Osteoblast (primary cell): ENCODE measurements at places on chromosomes 1 and 21. TPM values are rescaled to one million over a fixed set of nuclear protein-coding genes. Genes with fewer than 3 reads are reported as not detected.

Gene HES3
- not detected in 2 replicates for total RNA-seq

Gene GPR61
- not detected in 2 replicates for total RNA-seq

Gene MTARC1
- total RNA-seq: 2.9 TPM in 2 replicates

Gene AIM2
- total RNA-seq: 0.59 and 0.72 TPM in 2 replicates
